Globus pallidus (tissue), 1 donor: ENCODE measurements at places on chromosomes 2 and 18.

DNA sequence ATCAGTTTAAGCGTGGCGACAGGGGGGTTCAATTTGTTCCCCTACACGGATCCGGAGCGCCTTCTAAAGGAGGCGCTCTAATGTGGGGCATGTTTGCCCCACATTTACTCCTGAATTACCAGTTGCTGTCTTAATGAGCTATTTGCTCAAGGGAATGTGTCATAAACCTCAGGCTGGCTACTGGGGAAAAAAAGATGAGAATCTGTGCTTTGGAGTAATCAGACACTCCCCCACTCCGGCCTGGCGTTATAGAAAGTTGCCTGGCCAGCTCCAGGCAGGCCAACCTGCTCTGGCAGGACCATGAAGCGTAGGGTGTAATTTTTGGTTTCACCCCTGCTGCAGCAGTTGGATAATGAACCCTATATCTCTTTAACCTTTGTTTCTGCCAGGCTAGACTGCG, 31.0 kb upstream of the MAP3K20 start:
- no peak for DNase-seq

GRCh38 chr2:50346629-50347357, 685.1 kb downstream of the NRXN1 start:
- DNase-seq, result no peak

- DNase-seq, result no peak
These were observed 104.4 kb downstream of the DOCK10 start for GRCh38 chr2:224937887-224938286.

GRCh38 chr18:9820719-9821118, 65.1 kb upstream of the TXNDC2 start:
- no peak for DNase-seq

GRCh38 chr18:56191334-56191733, 447.1 kb downstream of the TXNL1 start:
- DNase-seq, result no peak

GRCh38 chr2:193187816-193188215, 993.1 kb upstream of the TMEFF2 start:
- no peak for DNase-seq

DNA sequence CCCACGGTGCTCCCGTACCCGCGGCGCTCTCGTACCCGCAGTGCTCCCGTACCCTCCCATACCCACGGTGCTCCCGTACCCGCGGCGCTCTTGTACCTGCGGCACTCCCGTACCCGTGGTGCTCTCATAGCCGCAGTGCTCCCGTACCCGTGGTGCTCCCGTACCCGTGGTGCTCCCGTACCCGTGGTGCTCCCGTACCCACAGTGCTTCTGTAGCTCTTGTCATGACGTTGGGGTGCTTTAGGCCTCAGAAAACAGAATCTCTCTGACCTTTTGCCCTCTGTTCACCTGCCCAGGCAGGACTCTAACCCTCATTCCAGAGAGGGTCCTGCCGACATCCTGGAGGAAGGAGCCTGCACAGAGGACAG, 35.3 kb downstream of the SLC66A2 start:
- DNase-seq, result no peak

GRCh38 chr2:46964835-46965560, 49.4 kb upstream of the MCFD2 start:
- no peak for DNase-seq

DNA sequence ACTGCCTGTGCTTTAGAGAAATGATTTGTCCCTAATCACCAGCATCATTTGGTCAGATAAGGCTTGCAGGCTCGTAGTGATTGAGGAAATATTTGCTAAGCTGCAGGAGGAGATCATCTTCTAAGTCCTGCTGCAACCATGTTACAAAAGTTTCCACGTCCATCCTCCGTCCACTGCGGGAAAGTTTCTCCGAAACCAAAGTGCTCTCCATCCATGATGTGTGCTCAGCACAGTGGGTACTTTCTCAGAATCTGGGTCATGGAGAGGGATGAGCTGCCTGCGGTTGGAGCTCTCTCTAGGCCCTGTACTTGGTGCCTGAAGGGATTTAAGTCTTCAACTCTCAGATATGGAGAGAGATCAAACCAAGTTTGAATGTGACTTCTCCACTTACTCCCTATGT, 39.3 kb downstream of the IL1RL2 start:
- DNase-seq, result no peak

GRCh38 chr18:23902396-23902795, 112.2 kb upstream of the TTC39C start:
- DNase-seq, result no peak

GRCh38 chr2:163351966-163352365, 383.8 kb downstream of the FIGN start:
- DNase-seq, result peak; percentile 26

DNA sequence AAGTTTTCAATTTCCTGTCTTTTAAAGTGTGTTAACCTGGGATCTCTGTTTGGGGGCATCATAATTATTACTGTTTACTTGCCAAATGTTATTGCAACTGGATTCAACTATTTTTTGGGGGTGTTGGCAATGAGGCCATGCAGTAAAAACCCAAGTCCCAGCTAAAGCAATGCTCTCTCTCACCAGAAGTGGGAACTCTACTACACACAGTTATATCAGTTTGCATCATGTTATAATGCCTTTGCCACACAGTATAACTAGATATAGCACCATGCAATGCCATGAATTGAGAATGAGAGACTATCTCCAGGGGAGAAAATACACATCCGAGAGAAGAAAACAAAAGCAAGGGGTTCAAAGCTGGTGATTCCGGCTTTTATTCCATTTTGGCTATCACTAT, 79.0 kb downstream of the GCA start:
- DNase-seq, result no peak

DNA sequence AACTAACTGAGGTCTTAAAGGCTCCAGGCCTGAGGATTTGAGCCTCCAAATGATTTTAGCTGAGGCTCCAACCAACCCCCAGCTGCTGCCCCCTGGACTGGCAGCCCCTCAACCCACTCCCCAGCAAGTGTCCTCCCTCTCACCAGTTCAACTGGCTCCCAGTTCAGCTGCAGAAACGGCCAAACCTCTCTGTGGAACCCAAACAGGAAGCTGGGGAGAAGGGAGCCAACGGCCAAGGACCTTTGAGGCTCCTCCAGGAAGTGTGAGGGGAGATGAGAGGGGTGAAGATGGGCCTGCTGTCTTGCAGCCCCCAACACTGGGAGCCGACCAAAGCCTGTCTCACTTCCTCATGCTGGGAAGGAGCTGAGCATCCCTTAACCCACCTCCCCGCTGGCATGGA, 24.9 kb downstream of the ZFP36L2 start:
- DNase-seq, result no peak

DNA sequence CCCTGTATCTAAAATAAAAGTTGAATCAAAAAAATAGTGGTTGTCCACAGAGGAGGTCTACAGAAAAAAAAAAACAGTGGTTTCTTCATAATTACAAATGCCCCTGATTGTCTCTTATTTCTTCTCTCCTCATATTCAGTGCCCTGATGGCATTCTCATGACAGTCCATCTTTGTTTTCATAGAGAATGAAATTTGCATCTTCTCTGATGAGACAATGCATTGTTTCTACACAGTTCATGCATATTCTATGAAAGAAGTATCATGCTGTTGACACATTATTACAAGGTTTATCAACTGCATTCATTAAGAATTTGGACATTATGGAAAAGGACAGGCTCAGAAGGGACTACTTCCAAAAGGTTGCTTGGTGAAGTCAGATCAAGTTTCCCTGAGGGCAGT, 59.5 kb downstream of the LHCGR start:
- peak; percentile 88 for DNase-seq

DNA sequence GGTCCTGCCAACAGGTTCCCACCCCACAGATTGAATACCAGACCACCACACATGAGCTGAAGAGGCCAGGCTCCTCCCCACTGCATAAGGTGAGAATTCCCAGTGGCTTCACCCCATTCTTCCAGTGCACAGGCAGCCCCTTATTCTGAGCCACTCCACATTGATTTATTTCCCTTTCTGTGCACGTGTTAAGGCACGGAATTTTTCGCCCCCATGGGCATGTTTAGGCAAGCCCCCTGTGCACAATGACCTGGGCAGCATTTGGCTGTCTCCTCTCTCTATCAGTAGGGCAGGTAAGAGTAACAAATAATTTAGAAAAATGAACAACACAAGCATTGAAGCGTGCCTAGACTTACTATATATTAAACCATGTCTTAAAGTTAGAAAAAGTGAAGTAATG, 15.2 kb upstream of the CHAC2 start:
- no peak for DNase-seq

- no peak for DNase-seq
These were observed 51.0 kb downstream of the TSHZ1 start for GRCh38 chr18:75261430-75262223.

DNA sequence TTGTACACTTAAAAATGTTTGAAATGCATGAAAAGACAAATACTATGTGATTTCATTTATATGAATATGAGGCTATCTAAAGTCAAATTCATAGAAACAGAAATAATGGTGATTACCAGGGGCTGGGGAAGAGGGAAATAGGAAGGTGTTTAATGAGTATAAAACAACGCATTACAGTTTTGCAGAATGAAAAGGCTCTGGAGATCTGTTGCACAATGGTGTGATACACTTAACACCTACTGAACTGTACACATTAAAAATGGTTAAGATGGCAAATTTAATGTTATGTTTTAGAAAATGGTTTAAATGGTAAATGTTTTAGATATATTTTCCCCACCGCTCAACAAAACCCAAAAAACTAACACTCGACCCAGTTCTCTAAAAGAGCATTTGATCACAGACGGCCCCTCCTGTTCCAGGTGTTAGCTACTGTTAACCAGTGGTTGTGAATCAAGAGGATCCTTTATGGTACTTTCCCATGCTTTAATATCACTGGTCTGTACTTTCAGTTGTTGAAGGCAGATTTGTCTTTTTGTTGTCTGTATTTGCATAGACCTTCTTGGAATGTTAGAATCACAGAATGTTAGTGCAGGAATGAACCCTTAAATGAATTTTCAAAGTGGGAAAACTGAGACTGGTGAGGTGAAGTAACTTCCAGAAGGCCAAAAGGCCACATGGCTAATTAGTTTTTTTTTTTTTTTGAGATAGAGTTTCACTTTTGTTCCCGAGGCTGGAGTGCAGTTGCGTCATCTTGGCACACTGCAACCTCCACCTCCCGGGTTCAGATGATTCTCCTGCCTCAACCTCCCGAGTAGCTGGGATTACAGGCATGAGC, 10.2 kb downstream of the RAB10 start:
- peak; percentile 7 for DNase-seq
